ENCODE measurements at places on chromosomes 16 and 17. TPM values are rescaled to one million over a fixed set of nuclear protein-coding genes. Genes with fewer than 3 reads are reported as not detected.

DNA sequence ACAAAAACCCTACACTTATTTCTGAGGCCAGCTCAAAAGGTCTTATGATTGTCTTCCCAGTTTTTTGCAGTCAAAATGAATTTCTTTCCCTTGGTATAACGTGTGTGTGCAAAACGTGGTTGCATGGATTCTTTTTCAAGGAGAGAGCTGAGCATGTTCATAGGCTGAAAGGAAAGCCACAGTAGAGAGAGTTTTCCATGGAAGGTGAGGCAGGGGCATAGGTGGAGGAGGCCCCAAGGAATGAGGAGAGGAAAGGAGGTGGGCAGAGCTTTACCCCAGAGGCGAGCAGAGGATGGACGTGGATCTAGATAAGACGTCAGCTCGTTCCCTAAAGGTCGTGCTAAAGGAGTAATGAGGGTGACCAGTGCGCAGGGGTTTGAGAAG lies 22.8 kb downstream of the TRPV2 start:
- peaks cover 55% of the 10 kb centered on the region for H3K4me1 ChIP-seq
- H3K4me3 ChIP-seq, result peak overlapping the region; percentile 100
- peak overlapping the region; percentile 99 for H3K27ac ChIP-seq
- DNase-seq, result no peak

USP31 gene
- total RNA-seq, result 6.8 TPM

DNA sequence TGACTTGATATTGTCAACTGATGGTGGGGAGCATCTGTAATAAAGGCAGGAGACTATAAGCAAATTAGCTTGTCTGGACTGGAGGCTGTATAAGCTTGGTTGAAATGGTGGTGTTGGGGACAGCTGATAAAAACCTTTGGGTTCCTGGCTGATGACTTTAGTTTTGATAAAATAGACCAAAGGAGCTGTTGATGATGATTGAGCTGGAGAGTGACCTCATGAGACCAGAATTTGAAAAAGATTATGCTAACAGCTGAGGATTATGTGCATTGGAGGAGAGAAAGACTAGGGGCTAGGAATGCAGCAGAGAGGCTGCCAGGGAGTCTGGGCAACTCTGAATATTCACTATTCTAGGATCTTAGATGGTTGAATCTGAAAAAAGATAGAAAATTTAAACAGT lies 8.7 kb upstream of the CDC27 start:
- H3K27me3 ChIP-seq, result peaks cover 4% of the 10 kb centered on the region
- H3K4me3 ChIP-seq, result no peak overlapping the region
- DNase-seq, result no peak
- no peak overlapping the region for H3K27ac ChIP-seq

- peak overlapping the region; percentile 80 for H3K27ac ChIP-seq
- H3K36me3 ChIP-seq, result no peaks in the 10 kb centered on the region
- no peak for DNase-seq
- peaks cover 9% of the 10 kb centered on the region for H3K27me3 ChIP-seq
- H3K4me1 ChIP-seq, result peaks cover 49% of the 10 kb centered on the region
Observed at GRCh38 chr16:48622456-48623303, 12.7 kb upstream of the N4BP1 start.

DNA sequence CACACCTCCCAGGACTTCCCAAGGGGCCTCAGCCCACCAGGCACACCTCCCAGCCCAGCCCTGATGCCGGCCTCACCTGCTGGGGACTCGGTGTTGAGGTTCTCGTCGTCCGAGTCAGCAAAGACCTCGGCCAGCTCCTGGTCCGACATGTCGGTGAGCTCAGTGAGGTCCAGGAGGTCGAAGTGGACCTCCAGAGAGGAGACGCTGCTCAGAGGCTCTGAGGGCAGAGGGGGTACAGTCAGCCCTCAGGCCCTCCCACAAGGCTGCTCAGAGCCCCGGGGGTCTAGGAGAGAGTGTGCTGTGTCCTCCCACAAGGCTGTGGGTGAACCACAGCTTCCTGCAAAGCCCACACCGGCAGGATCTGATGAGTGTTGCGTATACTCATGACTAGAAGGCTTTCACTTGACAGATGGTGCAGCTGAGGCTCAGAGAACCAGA lies 10.5 kb downstream of the DBNDD1 start:
- peaks cover 13% of the 10 kb centered on the region for H3K4me1 ChIP-seq
- peaks cover 8% of the 10 kb centered on the region for H3K27me3 ChIP-seq
- peak; percentile 70 for DNase-seq
- peak overlapping the region; percentile 54 for H3K27ac ChIP-seq
- no peaks in the 10 kb centered on the region for H3K36me3 ChIP-seq
- H3K4me3 ChIP-seq, result peak overlapping the region; percentile 35

GRCh38 chr16:83187405-83187804 lies 560.6 kb downstream of the CDH13 start:
- DNase-seq, result no peak
- H3K27ac ChIP-seq, result no peak overlapping the region
- H3K4me3 ChIP-seq, result no peak overlapping the region

GUCY2D gene
- not detected for total RNA-seq

CCL1 gene
- 0.87 TPM for total RNA-seq

- DNase-seq, result peak; percentile 48
Observed at GRCh38 chr17:76527430-76528111, 9.9 kb downstream of the CYGB start.

GRCh38 chr17:29618272-29619065 lies 4.2 kb downstream of the CORO6 start:
- H3K27ac ChIP-seq, result peak overlapping the region; percentile 60
- peak overlapping the region; percentile 13 for H3K4me3 ChIP-seq
- H3K4me1 ChIP-seq, result peaks cover 60% of the 10 kb centered on the region
- no peak for DNase-seq
- peaks cover 8% of the 10 kb centered on the region for H3K27me3 ChIP-seq

- H3K4me3 ChIP-seq, result no peak overlapping the region
Observed at GRCh38 chr16:27470567-27471431, 68.8 kb downstream of the IL21R start.
